ENCODE measurements at places on chromosomes 2 and 18. TPM values are rescaled to one million over a fixed set of nuclear protein-coding genes. Genes with fewer than 3 reads are reported as not detected.
A peak's percentile ranks its signal among the peaks of the same experiment; 100 is the strongest.

- no peak for DNase-seq
Observed at GRCh38 chr2:133086176-133086575, 416.2 kb upstream of the LYPD1 start.

- DNase-seq = no peak
Observed at GRCh38 chr2:21770787-21771186, 647.0 kb downstream of the TDRD15 start.

GRCh38 chr18:44320619-44321460 is 359.8 kb upstream of the SETBP1 start:
- no peak for DNase-seq

DNA sequence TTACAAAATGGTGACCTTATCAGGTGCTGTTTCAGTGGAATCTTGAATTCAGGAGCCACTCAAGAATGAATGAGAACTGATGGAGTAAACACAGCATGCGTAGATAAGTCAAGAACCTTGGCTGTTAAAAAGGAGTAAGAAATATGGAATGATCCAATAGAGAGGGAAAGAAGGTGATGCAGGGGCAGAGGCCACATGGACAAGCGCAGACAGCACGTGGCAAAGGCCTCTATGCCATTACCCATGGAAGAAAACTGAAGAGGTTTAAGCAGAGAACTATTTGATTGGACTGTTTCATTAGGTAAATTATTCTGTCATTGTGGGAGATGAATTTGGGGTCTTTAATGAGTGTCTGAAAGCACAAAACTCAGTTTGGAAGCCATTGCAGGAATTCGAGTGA is 142.4 kb upstream of the RASGRP3 start:
- no peak for DNase-seq

DNA sequence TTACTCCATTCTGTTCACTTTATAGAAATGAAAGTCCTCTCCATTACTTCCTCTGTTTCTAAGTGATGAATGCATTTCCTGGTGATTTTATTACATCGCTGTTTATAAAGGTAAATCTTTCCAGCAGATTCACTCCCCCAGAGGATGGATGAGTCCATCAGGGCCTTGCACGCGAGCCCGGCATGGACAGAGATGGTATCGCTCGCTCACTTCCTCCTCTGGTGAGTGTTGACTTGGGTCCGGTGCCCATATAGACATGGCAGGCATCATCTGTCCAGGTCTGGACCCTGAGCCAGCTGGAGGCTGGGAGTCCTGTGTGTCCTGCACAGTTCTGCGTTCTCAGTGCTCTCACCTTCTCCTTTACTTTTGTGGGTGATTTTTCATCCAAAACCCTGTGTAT is 733.6 kb upstream of the SALL3 start:
- DNase-seq = no peak

DNA sequence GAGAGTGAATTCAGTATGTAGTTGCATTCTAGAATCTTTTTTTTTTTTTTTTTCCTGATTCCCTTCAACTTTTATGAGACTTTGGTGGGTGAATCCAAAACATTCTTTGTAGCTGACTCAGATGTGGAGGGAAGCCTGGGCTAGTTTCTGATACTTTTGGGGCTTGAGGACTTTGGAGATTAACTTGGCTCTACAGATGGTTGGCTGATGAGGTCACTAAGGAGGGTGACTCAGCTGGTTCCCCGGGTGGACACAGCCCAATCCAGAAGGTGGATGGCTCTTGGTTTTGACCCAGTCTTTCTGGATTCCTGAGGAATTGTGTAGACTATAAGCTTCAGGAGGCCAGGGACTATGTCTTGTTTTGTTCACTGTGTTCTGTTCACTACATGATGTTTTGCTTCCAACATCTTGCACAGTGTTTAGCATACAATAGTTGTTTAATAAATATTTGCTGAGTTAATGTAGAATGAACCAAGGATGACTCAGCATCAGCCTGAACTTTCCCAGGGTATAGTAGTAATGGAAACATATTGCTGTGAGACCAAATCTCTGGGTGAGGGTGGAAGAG is 30.5 kb downstream of the LAMA3 start:
- DNase-seq = peak; percentile 63

DNA sequence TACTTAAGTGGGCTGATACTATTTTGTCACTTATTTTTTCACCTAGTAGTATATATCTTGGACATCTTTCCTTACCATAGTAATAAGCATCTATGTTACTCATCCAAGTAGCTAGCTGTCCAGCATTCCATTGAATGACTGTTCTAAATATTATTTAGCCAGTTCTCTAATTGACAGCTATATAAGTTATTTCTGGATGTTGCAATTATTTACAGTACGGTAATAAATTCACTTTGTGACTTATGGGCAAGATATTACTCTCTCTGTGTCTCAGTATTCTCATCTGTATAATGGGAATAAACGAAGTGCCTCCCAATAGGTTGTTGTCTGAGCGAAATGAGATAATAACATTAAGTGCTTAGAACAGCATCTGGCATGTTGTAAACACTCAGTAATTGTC is 46.6 kb upstream of the AGAP1 start:
- no peak for DNase-seq

GRCh38 chr18:79764131-79764530 is 33.6 kb upstream of the KCNG2 start:
- DNase-seq = no peak

DNA sequence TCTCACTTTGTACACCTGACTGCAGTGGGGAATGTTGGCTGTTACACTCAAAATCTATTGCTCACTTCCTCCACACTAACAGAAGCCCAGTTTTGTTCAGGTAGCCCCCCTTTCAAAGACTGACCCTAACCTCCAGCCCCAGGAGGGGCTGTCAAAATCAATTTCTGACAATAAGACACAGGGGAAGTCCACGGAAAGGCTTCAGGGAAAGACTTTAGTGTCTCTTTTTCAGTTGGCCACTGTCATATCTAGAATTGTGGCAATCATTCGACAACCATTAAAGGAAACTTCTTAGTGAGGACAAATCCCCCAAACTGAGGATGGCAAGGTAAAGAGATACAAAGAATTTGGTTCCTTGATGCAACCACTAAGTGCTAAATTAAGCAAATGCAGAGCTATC is 59.0 kb downstream of the BARD1 start:
- DNase-seq = no peak

DNA sequence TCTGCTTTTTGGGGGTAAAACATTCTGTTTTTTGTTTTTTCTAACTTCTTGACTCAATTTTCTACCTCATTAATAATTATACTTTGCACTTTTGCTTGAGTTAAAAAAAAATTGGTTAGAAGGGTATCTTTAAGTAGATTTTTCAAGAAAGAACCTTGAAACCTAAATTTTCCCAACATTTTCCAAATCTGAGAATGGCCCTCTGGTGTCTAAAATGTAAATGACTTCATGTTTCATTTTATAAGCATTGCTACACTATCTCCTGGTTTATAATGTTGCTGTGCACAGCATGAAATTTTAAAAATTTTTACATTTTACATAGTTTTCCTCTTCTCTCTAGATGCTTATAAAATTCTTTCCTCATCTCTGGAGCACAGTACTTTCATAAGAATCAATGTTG is 14.2 kb downstream of the EIF2AK2 start:
- no peak for DNase-seq

ST6GAL2 gene
- total RNA-seq = 14.4 TPM

- DNase-seq = no peak
Observed at GRCh38 chr2:122758967-122759366, 1003.5 kb downstream of the TSN start.

GRCh38 chr2:190379249-190379964 is 28.7 kb upstream of the MFSD6 start:
- peak; percentile 20 for DNase-seq

ABCG5 gene
- 3.8 TPM for total RNA-seq

DNA sequence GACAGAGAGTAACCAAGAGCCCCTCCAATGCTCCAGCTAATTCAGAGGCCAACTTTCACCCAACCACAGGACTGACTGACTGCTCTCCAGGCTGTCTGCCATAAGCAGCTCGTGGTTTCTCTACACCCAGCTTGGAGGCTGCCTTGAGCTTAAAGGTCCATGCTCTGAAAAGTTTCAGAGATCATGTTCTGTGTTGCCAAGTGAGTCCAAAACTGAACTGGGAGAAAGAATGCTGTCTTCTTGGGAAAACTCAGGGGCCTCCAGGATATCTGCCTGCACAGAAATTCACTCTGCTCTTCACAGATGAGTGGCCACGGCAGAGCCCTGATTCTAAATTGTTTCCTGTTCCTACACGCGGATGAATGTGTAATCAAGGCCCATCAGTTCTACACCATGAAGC is 51.1 kb downstream of the LPIN2 start:
- no peak for DNase-seq

- no peak for DNase-seq
Observed at GRCh38 chr2:104654811-104655210, 199.1 kb upstream of the POU3F3 start.

EGR4 gene
- total RNA-seq = 0.23 TPM

DNA sequence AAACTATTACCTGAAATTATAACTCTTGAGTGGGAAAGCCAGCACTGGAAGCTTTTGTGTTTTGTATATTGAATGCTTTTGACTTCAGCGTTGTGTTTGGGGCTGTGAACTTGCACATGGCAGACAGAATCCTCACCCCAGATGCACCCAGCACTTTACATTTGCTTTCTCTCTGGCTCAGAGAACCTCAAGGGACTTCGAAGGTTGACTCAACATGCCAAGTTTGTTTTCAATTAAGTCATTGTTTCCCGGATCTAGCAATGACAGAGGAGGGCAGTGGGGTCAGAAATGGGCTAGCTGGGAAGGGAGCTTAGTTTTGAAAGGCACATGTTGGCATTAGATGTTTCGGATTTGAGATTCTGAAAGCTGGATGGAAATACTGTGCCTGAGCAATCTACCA is 22.4 kb downstream of the TET3 start:
- no peak for DNase-seq

DNA sequence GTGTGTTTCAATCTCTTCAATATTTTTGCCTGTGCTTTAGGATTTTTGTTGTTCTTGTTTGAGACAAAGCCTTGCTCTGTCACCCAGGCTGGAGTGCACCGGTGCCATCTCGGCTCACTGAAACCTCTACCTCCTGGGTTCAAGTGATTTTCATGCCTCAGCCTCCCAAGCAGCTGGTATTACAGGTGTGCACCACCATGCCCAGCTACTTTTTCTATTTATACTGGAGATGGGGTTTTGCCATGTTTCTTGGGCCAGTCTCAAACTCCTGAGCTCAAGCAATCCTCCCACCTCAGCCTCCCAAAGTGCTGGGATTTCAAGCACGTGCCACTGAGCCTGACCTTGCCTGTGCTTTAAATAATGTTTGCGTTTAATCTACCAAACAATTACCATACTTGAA is 43.1 kb upstream of the DOK6 start:
- no peak for DNase-seq

GRCh38 chr2:148582679-148583511 is 61.7 kb upstream of the EPC2 start:
- DNase-seq = no peak

- DNase-seq = peak; percentile 67
Observed at GRCh38 chr2:129923265-129924091, 56.0 kb upstream of the RAB6C start.

DUSP19 gene
- total RNA-seq = 3.3 TPM

DNA sequence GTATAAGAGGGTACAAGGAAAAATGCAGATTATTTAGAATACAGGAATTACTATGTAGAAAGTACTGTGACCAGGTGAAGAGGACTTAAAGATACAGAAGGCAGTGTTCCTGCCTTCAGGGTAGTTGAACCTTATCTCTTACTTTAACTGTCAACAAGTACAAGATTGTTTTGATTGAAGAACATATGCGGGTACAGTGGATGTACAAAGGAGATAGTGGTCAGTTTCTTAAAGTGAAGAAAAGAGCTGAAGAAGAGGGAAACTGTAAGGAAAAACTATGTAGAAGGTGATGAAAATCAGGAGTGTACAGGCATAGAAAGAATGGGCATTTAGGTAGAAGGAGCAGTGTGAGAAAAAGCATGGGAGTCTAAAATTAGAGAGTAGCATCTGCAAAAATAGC is 2.2 kb downstream of the RALBP1 start:
- no peak for DNase-seq

GRCh38 chr18:68797871-68798270 is at the start of gene CCDC102B:
Gene CCDC102B, plus strand, starts transcription at chr18:68798080. Its CDS starts 38,684 bp downstream, at chr18:68836764.
- DNase-seq = peak; percentile 35

DNA sequence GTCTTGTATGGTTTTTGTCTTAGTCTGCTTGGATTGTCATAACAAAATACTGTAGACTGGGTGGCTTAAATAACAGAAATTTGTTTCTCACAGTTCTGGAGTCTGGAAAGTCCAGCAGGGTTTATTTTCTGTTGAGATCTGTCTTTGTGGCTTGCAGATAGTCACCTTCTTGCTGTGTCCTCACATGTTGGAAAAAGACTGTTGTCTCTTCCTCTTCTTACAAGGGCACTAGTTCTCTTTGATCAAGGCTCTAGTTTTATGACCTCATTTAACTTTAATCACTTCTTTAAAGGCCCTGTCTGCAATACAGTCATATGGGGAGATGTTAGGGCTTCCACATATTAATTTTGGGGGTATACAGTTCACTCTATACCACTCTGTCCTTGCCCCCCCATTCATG is 56.5 kb downstream of the NBEAL1 start:
- no peak for DNase-seq

IL36B gene
- not detected for total RNA-seq

LIMS4 gene
- total RNA-seq = 0.90 TPM

DNA sequence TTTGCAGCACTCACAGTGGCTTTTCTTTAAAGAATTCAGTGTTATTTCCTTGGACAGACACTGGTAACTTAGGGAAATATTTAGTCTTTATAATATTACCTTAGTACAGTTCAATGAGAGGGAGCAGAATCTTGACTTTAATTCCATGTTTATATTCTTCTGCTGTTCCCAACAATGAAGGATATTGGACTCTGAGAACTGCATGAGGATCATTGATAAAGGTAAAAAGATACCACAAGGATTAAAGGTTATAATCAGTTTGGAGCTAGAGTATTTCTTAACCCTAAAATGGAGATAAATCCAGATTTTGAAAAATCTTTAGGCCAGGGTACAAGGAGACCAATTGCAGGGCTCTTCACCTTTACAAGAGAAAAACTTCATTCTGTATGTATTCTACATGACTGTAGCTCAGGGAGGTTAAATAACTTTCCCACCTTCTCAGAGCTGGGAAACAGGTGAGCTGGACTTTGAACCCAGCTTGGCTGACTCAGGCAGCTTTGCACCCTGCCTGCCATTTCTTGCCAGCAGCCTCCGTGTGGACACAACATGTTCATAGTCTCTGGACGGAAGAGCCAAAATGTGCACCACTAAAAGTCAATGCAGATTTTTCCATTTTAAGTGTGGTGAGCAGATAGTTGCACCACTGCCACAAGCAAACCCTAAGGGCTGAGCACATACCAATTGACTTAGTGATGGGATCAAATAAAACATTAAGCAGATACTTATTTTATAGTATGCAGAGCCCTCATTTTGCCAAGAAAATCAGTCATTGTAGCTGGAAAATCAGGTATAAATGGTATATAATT is 26.7 kb downstream of the UPP2 start:
- DNase-seq = peak; percentile 80

- no peak for DNase-seq
Observed at GRCh38 chr2:54422072-54422581, 34.0 kb upstream of the SPTBN1 start.
